ENCODE measurements at places on chromosomes 12 and 14. TPM values are rescaled to one million over a fixed set of nuclear protein-coding genes. Genes with fewer than 3 reads are reported as not detected.

The ASPG gene
- not detected for total RNA-seq

The SYNDIG1L gene
- not detected for total RNA-seq

The VASH1 gene
- 8.1 TPM for total RNA-seq

The CACNA2D4 gene
- total RNA-seq = 8.2 TPM

The C12orf42 gene
- total RNA-seq = 0.84 TPM

The VPS29 gene
- total RNA-seq = 132 TPM

The PIK3C2G gene
- not detected for total RNA-seq

The MORN3 gene
- 0.54 TPM for total RNA-seq

DNA sequence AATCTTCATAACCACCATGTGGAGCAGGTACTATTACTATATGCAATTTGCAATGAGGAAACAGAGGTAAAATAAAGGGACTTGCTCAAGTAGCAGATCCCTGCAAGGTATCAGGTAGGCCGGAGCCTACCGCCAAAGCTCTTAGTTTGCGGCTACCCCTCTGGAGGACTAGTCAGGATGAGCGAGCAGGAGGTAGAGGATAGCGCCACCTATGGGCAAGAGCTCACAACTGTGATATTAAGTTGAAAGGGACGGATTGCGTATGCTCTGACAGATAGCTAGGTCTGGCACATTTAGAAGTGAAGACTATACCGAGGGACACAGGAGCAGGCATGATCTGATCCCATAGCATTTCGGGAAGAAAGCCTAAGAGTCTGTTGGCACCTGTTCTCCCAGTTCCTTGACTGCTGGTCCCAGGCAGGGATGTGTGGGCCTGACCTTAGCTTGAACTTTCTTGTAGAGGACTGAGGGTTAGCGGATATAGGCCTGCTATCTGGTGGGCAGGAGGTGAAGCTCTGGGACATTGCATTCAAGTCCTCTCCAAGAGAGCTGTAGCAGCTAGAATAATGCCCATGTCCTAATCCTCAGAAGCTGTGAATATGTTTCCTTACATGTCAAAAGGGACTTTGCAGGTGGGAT lies 48.0 kb downstream of the SLC17A8 start:
- peak; percentile 62 for DNase-seq

DNA sequence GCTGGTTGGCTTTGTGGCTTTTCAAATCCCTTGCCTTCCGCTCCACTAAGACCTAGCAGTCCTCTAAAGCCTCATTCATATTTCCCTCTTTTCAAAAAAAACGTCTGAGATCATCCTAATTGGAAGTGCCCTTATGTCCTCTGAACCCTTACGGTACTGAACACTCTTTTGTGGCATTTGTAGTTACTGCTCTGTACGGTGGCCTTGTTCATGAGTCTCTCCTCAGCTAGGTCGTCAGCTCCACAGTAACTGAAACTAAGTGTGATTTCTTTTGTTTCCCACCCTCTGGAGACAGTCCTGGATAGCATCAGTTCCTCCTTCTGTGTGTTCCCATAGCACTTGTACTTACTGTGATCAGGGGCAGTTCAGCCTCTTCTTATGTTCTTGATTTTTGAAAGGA lies 49.7 kb downstream of the DAAM1 start:
- no peak for DNase-seq

- DNase-seq = no peak
Measured at GRCh38 chr14:49612671-49613070, 7.8 kb downstream of the RPL36AL start.

DNA sequence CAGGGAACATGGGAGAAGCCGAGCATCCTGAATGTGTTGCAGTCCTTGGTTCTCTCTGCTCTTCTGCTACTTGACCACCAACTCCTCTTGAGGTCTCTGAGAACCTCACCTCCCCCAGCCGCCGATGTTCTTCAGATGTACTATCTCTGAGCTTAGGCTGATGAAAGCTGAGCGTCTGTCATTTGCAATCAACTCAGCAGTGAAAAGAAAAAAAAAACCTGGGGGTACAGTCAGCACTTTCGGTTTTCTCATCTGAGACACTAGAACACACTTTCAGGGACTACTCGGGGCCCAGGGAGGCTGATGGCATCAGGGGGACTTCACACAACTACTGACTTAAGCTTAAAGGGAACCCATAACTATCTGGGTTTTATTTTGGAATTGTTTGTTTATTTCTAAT lies 9.6 kb upstream of the FLVCR2 start:
- DNase-seq = no peak

DNA sequence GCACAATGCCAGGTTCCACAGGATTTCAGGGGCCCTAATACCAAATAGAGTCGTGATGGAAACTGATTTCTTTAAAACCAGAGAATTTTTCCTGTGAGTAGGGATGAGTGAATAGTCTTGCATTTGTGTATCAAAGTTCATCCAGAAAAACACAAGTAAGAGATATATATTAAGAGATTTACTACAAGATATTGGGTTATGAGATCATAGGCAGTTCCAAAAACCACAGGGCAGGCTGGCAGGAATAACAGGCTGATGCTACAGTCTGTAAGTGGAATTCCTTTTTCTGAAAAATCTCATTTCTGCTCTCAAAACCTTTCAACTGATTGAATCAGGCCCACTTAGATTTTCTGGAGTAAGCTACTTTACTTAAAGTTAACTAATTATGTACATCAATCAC lies 1756.2 kb upstream of the SEL1L start:
- no peak for DNase-seq

DNA sequence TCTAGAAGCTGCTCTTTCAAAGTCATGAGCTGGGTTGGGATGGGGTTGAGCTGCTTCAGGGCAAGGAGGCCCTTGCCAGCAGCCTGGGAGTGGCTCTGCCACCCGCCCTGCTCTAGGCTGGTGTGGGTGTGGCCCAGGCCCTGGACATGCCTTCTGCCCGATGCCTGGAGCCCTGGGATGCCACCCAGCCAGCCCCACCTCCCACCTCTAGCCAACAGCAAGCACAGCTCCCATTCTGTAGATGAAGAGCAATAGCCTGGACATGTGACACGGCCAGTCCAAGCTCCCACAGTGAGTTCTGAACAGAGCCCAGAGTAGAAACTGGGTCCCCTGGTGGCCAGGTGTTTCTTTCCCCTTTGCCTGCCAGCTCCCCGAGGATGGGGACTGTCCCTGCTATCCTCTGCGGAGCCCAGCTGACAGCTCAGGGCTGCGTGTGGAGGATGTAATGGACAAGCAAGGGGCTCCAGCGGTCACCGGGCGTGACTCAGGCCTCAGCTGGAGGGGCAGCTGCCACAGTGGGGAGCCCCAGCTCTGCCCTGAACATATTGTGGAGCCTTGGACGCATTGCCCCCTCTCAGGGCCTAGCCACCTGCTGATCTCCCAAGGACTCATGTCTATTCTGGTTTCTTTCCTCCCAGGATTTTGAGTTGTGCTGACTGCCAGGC lies 165.2 kb downstream of the TSPAN9 start:
- DNase-seq = no peak

GRCh38 chr14:57687416-57687815 lies 178.5 kb downstream of the SLC35F4 start:
- DNase-seq = no peak

GRCh38 chr12:44694017-44694416 lies 182.1 kb downstream of the NELL2 start:
- DNase-seq = no peak

DNA sequence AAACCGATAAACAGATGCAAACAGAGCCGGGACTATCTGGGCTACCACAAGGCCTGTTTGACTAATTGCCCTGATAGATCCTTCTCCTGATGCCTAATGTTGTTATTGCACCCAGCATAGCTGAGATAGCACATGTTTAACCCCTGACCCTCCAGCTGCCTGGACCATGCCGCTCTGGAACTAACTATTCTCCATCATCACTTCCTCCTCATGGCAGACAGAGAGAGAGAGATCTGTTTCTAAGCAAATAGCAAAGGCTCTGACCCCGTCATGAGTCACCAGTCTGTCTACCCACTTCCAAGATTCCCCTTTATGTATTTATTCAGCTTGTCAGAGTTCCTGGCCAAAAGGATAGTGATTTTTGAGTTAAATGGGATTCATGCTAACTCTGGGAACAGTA lies 58.2 kb upstream of the FLRT2 start:
- no peak for DNase-seq

DNA sequence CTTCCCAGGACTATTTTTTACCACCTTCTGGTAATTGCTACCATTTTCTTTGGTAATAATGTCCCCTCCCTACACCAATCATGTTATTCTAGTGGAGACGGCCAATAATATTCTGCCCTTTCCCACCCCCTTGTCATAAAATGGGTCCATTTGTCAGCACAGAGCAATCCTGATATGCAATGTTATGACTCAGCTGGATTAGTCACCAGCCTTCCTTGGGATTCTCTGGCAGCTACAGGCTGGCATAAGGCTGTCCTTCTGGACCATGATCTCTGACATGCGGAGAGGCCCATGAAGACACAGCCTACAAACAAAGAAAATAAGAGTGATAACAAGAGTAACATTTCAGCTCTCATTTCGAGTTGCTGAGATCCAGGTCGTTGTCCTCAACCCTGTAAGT lies 222.0 kb upstream of the CPNE8 start:
- no peak for DNase-seq

DNA sequence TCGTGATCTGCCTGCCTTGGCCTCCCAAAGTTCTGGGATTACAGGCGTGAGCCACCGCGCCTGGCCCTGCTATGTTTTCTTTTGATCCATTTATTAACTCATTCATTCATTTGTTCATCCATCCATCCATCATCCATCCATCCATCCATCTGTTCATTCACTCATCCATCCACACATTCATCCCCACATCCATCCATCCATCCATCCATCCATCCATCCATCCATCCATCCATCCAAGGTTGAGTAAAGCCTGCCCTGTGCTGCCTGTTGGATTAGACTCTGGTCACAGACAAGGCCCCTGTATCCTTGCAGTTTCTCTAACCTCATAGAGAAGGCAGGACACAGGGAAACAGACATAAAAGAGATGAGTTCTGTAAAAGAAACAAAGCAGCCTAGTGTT lies 44.9 kb downstream of the DNAH10 start:
- DNase-seq = no peak

DNA sequence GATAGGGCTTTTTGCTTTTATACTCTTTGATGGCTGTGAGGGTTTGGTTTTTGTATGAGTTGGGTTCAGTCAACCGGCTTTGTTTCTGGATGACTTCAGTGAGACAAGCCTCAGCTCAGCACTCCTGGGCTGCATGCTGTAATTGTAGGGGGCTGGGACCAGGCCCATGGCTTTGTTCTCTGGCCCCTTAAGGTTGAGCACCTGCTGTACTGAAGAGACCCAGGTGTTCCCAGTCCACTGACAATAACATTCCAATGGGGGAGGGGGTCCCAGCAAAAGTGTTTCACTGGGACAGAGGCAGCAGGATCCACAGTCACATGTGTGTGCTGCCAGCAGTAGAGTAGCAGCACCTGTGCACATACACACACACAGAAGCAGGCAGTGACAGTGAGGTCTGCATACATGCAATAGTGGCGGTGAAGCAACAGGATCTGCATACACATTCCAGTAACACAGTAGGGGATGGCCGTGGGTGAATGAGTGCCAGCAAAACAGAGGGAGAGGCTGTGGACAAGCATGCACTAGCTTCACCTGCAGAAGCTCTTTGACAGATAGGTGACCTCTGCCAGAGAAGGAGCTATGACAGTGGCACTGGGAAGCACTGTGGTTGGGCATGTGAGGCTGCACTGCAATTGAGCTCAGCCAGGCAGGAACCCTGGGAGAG lies 240.4 kb downstream of the ASCL1 start:
- DNase-seq = no peak

- no peak for DNase-seq
Measured at GRCh38 chr12:69168828-69169227, 70.5 kb upstream of the CPSF6 start.

GRCh38 chr14:24993631-24994030 lies 56.3 kb downstream of the STXBP6 start:
- DNase-seq = no peak

- no peak for DNase-seq
Measured at GRCh38 chr14:85413836-85414526, 116.0 kb upstream of the FLRT2 start.

DNA sequence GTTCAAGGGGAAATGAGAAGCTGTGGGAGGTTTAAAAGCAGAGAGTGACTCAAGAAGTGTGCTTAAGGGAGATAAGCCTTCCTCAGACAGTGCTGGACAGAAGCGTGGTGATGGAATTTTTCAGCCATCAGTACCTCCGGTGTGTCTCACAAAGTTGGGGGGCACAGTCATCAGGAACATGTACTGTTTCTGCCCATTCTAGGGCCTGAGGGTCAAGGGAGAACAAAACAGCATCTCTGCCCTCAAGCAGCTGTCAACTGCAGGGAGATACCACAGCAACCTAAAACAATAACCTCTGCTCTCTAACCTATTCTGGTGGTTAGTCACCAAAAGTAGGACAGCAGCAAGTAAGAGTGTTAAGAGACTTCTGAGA lies 2.0 kb upstream of the STON2 start:
- DNase-seq = no peak

DNA sequence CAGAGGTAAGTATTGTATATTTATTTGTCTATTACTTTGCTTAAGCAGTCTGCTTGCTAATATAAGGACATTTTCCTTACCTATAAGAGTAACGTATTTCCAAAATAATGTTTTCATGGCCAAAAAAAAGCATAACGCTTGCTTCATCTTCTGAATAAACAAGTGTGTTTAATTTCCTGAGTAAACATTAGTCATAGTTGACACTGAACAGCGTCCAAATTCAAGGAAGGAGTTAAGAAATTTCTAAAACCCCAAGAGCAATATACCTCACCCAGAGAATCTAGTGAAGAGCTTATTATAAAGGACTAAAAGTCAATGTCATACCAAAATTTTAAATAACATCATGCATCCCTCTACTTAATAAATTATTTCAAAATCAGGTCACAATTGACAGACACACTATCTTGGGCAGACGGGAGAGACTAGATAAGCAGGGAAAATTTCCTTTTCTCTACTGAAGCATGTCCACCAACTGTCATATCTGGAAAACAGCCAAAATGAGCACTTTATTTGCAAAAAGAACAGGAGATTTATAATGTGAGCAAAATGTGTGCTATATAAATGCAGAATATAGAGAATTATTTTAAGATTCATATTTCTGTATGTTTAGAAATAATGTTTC lies 25.1 kb downstream of the ANKS1B start:
- DNase-seq = no peak

GRCh38 chr14:29925101-29925722 lies 2.4 kb downstream of the PRKD1 start:
- DNase-seq = no peak

GRCh38 chr14:104805326-104805678 lies 4.4 kb downstream of the ZBTB42 start:
- no peak for DNase-seq

DNA sequence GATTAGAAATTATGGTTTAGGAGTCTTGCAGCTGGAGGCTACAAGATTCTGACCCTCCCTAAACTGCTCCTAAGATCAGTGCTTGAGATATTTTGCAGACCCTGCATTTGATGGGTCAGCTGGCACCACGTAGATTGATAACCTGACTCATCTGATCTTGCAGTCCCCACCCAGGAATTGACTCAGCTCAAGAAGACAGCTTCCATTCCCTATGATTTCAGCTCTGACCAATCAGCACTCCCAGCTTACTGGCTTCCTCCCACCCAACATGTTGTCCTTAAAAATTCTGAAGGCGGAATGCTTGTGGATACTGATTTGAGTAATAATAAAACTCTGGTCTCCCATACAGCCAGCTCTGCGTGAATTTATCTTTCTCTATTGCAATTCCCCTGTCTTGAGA lies 23.2 kb upstream of the MTHFD1 start:
- no peak for DNase-seq
